ENCODE measurements at places on chromosomes 1 and 21. TPM values are rescaled to one million over a fixed set of nuclear protein-coding genes. Genes with fewer than 3 reads are reported as not detected.
A peak's percentile ranks its signal among the peaks of the same experiment; 100 is the strongest.

DNA sequence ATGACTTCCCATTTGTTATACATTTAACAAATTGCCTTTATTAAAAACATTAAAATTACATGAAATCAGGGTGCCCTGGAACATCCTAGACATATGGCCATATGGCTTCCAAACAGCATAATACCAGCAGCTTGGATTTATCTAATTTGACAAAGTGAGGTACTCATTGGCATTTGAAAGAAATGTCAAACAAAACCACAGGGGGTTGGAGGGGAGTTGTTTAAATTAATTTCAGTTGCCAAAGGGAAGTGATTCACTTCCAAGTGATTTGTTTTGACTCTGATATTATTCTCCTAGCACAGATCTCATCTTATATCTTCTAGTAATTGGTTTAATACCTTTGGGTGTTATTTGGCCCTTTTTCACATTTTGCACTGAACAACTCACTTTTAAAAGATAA is 24.5 kb upstream of the POU2F1 start:
- DNase-seq = no peak

DNA sequence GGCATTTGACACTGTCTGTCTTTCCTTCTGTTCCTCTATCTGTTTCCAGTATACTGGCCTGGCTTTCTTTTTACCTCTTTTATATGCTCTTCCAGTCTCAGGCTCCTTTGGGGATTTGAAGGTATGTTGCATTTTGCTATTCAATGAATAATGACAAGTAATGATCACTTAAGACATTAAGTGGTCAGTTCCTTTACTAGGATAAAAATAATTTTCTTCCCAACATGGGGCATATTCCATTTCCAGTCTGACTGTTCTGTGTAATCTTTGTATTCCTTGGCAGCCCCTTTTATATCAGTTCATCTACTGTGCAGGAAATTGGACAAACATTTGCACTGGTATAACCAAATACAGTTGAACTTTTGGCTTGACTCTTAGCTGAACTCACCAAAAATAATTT is 15.6 kb downstream of the METTL18 start:
- no peak for DNase-seq

- DNase-seq = peak; percentile 63
These were observed 14.1 kb upstream of the KCNA2 start for GRCh38 chr1:110620250-110620615.

DNA sequence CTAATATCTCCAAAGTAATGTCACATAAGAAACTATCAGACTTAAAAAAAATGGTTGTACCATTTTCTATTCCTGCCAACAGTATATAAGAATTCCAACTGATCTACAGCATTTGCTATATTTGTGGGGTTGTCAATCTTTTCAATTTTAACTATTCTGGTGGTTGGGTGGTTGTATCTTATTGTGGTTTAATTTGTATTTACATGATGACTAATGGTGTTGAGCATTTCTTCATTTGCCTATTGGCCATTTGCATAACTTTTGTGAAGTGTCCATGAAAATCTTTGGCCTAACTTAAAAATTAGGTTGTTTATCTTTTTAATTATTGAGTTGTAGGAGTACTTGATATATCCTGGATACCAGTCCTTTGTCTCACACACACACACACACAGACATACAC is 26.2 kb upstream of the LRP8 start:
- DNase-seq = no peak

- DNase-seq = no peak
These were observed 3.3 kb downstream of the SLAMF8 start for GRCh38 chr1:159829822-159830465.

- DNase-seq = no peak
These were observed 164.7 kb downstream of the SETD4 start for GRCh38 chr21:35895598-35895997.

- no peak for DNase-seq
These were observed 131.6 kb downstream of the RRAGC start for GRCh38 chr1:38727684-38728584.

DNA sequence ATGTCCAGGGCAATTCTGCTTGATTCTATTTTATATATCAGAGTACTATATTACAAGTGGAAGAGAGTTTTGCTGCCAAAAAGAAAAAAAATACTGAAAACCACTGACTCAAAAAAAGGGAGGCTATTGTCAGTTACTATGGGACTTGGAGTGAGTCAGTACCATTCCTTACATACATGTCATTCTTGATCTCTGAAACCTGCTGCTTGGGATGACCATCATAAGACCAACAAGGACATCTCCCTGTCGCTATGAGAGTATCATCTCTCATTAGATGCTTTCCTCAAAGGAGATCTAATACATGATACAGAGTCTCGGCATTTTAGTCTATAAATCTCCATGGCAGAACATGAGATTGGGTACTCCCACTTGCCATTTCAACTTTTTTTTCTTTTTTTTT is 11.8 kb upstream of the INPP5B start:
- DNase-seq = no peak

DNA sequence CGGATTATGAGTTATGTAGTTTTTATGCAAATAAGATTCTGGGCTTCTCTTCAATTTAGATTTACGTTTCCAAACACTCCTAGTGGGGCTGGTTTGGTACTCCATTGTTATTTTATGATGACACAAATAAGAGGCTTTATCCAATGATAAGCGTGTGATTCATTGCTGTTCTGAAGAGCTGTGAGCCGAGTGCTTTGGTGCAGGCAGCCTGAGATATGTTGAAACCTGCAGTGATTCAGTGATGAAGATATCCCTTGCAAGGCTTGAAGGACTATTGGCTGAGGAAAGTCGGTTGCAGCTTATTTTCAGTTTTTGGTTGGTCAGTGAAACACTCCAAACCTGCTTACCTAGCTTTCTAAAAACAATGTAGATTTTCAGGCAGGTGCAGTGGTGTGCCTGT is 112.2 kb downstream of the RYR2 start:
- DNase-seq = no peak

- DNase-seq = no peak
These were observed 84.1 kb upstream of the RRP15 start for GRCh38 chr1:218200979-218201378.

DNA sequence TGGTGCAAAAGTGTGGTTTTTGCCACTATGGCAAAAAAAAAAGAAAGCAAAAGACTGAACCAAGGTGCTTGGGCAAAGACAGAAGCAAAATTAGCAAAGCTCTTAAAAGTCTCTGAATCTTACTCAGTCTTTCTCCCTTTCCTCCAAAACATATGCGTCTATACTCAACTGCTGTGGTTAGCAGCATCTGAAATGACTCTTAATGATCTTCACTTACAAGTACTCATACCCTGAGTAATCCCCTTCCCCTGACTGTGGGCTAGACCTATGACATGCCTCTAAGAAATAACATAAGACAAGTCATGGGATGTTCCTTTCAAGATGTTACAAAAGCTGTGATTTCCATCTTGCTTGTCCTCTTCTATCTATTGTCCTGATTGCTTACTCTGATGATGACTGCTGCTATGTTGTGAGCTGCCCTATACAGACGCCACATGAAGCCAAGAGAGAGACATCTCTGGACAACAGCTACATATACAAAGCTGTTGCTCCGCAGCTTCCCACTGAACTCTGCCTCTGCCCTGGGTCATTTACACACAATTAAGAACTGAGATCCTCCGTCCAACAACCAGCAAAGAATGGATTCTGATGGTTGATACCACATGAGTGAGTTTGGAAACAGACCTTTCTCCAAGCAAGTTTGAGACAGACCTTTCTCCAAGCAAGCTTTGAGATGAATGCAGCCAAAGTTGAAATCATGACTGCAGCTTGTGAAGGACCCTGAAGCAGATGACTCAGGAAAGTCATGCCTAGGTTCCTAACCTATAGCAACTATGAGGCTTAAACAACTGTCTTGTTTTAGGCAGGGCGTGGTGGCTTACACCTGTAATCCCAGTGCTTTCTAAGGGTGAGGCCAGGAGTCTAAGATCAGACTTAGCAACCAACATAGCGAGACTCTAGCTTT is 55.2 kb downstream of the PUM1 start:
- DNase-seq = no peak

GRCh38 chr1:115555446-115555845 is 86.3 kb upstream of the VANGL1 start:
- no peak for DNase-seq

DNA sequence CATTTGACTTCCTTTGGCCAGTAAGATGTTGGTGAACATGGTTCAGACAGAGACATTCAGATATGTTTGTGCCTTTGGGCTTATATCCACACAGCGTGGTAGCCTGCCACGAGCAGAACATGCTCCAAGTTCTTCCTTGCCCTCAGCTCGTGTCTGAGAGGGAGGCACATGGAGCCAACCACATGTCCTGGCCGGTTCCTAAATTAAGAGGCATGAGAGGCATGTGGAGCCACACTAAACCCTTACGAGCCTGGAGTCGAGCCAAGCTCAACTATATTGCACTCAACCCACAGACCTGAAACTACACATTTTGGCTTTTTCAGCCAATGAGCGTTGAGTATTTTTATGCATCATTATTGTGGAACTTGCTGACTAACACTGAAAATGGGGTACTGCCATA is 133.7 kb upstream of the KCNK1 start:
- no peak for DNase-seq

GRCh38 chr1:238484121-238484520 is 593.4 kb upstream of the ZP4 start:
- DNase-seq = no peak

DNA sequence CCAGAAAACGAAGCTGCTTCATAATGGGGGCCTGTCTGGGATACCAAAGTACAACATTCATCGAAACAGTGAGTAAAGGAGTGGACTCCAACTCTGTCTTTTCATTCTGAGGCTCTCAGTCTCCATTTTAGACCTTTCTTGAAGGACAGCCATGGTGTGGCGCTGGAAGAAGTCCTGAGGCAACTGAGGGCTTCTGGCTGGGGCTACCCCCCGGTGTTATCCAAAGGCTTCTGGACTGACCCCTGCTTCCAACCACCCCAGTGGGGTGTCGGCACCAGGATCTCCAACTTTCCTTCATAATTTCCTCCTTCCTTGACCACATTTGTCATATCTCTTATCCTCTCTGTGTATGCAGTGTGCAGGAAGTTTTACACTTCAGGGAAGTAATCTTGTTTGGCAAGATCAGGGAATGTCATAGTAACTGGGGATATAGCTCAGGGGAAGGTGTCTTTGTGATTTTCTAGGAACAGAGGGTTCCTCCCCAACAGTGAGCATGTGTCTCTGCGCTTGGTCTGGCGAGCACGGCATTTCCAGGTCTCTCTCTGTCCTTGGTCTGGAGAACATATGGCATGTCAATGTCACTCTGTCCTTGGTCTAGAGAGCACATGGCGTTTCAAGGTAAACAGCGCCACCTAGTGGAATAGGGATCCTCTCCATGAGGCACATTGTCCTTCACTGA is 19.4 kb upstream of the BSDC1 start:
- DNase-seq = peak; percentile 47

- peak; percentile 70 for DNase-seq
These were observed 933 bp downstream of the C1orf35 start for GRCh38 chr1:228101994-228102790.

DNA sequence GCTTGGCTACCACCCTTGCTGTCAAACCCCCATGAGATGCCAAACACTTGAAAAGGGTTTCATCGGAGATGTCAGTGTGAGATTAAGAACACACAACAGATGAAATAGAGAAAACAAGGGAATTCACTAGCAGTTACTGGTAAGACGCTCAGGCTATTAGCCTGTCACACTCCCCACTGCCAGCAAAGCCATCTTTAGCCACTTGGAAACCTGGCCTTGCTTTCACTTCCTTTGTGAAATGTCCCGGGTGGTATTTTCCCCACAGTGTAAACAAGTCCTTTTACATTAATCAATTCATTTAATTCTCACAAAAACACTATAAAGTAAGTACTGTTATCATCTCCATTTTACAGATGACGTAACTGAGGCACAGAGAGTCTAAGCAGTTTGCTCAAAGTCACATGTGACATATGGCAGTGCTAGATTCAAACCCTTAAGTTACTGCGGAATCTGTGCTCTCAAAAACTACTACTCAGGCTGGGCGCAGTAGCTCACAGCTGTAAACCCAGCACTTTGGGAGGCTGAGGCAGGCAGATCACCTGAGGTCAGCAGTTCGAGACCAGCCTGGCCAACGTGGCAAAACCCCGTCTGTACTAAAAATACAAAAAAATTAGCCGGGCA is 32.7 kb upstream of the KHDRBS1 start:
- no peak for DNase-seq

GRCh38 chr1:84834419-84835064 is 58.5 kb downstream of the LPAR3 start:
- no peak for DNase-seq

DNA sequence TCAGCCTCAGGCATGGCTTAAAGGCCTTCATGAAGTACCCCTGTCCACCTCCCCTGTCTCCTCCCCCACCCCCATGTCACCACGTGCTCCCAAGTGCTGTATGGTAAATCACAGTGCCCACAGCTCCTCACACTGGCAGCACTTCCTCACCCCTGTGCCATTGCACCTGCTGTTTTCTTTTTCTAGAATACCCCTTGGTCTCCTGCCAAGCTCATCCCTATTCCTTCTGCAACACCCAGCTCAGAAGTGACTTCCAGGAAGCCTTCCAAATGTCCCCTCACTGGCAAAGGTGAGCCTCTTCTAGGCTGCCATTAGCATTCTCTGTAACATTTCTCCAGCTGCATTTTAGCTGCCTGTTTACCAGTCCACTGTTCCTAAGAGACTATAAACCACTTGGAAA is 9.4 kb downstream of the AKNAD1 start:
- DNase-seq = no peak

DNA sequence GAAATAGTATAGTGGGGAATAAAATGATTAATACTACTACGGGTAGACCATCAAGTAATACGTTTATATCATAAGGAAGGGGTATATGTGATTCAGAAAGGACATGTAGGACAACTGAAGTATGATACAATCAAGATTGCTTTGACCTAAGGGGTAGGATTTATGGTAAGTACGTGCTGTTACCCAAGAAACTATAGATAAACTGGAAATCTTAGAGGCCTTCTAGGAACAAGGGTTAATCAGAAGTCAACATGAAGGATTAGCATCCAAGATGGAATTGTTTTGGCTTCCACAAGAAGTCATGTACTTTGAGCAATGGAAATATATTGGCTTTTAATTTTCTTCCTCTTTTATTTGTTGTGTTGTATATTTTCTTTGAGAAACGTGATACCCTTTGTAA is 13.2 kb upstream of the ZMYM4 start:
- no peak for DNase-seq

The WNT2B gene
- 0.22 TPM for total RNA-seq

The ANKRD34A gene
- total RNA-seq = 2.8 TPM

The PDZK1 gene
- 0.51 TPM for total RNA-seq

The ACTN2 gene
- total RNA-seq = not detected

The TMEM61 gene
- not detected for total RNA-seq

The SHISAL2A gene
- total RNA-seq = 28.8 TPM

The RHOC gene
- total RNA-seq = 81.2 TPM

The LRRC52 gene
- not detected for total RNA-seq

The PGLYRP3 gene
- not detected for total RNA-seq

The SWT1 gene
- 5.6 TPM for total RNA-seq

The S100A3 gene
- total RNA-seq = not detected

The DUSP12 gene
- 32.2 TPM for total RNA-seq

The SV2A gene
- 27.5 TPM for total RNA-seq

The SLC25A34 gene
- 1.6 TPM for total RNA-seq

The NFASC gene
- total RNA-seq = 0.31 TPM

The TMEM82 gene
- total RNA-seq = not detected

The OR6K3 gene
- not detected for total RNA-seq

The SMYD3 gene
- 27.0 TPM for total RNA-seq

The LCK gene
- 460 TPM for total RNA-seq

The ESPN gene
- total RNA-seq = 2.6 TPM

The KCNJ15 gene
- not detected for total RNA-seq

The NUAK2 gene
- total RNA-seq = 14.7 TPM

The KMO gene
- 0.25 TPM for total RNA-seq
